ENCODE measurements at places on chromosomes 4 and X. TPM values are rescaled to one million over a fixed set of nuclear protein-coding genes. Genes with fewer than 3 reads are reported as not detected.

The SLC9B1 gene
- total RNA-seq: 0.43 TPM

The ZCCHC13 gene
- not detected for total RNA-seq

DNA sequence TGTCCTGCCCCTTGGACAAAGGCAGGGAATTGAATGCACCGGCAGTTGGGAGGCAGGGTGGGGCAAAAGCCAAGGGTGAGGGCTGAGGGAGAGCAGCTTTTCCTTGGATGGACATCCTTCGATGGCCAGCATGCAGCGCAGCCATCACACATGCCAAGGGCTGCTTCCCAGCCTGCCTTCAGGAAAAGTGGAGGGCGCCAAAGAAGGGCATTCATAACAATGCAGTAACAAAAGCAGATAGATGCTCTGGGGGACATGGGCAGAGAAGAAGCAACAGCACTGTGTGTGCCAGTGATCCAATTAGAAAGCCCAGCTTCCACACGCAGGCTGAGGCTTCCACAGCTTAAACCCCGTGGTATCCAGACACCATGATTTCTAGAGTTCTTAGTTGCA is 71.5 kb downstream of the TSPAN5 start:
- DNase-seq: no peak

The CAMK2D gene
- 84.4 TPM for total RNA-seq

GRCh38 chr4:99180382-99181070 is 36.4 kb upstream of the ADH4 start:
- peak; percentile 58 for DNase-seq

All from fibroblast of villous mesenchyme (primary cell).